Cerebellar nuclear complex (tissue), 1 donor: ENCODE measurements at places on chromosomes 2 and 18.
A peak's percentile ranks its signal among the peaks of the same experiment; 100 is the strongest.

DNA sequence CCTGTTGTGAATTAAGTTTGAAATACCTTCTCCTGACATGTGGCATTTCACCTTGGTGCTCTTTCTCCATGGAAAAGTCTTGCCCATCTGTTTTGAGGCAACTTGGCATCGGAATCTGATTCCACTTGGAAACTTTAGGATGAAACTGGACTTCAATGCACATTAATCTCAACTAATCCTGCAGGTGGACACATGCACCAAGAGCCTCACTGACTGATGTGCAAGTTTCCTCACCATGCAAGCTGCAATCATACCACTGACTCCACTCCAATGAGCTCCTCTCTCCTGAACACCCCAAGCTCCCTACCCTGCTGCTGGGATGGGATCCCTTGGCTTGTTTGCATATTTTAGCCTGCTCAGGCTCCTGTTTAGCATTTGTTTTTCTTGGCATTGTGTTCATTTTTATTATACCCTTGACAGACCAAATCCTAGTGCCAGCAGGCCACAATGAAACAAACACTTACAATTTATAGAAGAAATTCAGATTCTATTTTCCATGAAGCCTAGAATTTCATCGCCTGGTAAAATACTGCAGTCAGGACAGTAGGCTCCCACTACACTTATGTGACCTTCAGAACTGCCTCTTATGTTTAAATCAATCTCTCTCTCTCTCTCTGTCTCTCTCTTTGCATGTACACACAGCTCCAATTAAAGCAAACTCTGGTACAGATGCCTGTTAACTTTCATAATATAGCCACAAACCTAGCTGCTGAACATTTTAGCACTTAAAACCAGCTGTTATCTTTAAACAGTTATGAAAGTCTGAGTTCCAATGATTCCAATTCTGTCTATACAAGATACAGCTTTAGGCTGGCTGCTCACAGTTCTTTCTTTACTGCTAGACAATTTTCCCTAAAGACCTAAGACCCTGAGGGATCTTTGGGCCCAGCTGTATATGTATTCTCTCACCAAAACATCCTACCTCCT, 141.5 kb downstream of the OSR1 start:
- no peak for DNase-seq

- peak; percentile 3 for DNase-seq
Measured at GRCh38 chr2:162732946-162733698, 105.4 kb downstream of the KCNH7 start.

DNA sequence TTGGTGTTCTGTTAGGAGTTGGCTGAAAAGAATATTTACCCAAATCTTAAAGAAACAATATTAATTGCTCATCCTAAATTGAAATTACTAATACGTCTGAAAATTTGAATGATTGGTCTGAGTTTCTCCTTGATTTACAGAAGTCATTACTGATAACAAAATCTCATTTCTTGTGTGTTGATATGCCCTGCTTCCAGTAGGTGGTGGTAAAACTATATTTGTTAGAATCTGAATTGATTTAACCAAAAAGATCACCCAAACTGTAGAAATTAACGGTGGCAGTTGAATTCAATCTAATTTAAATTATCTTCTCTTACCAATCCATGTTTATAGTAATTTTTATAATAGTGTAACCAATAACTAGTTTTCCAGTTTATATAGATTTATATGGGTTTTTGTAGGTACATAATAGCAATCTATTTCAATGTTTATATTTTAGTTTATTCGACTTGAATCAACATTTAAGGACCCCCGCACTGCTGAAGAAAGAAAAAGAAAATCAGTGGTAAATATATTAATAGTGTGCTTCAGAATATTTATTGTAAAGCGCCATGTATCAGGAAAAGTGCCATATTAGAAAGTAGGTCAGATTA, 38.3 kb downstream of the PAPOLG start:
- DNase-seq, result peak; percentile 12

- no peak for DNase-seq
Measured at GRCh38 chr2:108061439-108062042, 75.2 kb downstream of the SLC5A7 start.

GRCh38 chr2:237661799-237662328, 34.5 kb downstream of the LRRFIP1 start:
- DNase-seq, result no peak

DNA sequence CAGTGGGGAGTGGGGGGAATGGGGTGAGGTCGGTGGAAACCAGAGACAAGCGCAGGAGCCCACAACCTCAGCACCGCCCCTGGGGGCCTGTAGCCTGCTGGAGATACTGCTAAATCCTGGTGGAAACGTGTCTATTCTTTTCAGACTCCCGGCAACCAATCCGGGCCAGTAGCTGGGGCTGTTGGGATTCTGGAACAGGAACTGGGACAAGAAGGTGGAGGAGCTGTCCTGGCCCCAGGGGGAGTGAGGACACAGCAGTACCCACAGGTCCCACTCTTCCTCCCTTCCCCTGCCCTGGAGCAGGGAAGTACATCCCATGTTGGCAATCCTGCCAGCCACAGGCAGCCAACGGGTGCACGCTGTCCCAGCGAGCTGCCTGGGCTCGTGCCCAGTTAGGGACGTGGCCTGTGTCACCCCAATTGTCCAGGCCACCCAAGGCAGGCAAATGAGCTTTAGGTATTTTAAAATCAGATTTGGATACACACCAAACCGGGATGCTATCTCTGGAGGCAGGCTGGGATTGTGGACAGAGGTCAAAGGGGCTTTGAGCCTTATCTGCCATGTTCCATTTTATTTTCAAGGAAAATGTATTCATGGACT, 51.8 kb downstream of the HS1BP3 start:
- DNase-seq, result no peak

GRCh38 chr2:46372475-46372874, 75.3 kb downstream of the EPAS1 start:
- no peak for DNase-seq

DNA sequence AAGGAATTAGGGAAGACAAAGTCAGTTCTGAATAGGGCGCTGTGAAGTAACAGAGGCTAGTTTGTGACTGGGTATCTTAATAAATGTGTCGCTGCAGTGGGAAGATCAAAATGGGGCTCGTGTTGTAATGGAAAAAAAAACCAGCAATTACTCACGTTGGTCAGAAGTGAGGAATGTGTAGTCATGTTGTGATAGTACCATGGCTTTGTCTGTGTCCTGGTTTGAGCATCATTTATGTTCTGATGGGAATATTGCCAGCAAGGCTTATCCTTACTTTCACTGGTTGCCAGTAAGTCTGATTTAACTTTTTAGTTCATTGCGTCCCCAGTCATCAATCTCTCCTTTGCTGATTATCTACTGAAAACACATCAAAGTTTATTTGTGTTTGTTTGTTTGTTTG, 467.6 kb downstream of the NYAP2 start:
- no peak for DNase-seq

- DNase-seq, result no peak
Measured at GRCh38 chr2:217438821-217439220, 564.0 kb downstream of the TNS1 start.

DNA sequence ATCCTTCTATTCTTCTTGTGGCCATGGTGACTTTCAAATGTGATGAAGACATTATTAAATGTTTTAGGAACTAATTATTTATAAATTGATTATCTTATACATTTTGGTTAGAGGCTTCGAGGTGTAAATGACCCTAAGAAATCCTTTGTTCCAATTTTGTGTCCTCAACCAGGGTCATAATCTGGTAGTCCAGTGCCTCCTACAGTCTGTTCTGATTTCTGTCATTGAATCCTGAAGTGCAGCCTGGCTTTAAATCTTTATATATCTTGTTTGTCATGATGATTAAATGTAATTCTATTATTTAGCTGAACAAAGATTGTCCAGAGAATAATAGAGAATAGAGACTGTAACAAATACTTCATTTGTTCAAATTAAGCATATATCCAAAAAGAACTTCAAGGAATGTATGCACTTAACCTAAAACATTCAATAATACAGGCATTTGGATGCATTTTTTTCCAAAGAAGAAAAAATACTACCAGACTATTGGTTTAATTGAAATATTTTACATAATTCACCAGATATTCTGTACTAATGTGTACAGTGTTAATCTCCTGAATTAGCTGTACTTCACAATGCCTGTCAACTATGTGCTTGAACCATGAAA, 89.8 kb downstream of the PRPF40A start:
- no peak for DNase-seq

GRCh38 chr2:167703441-167703840, 544.0 kb downstream of the STK39 start:
- no peak for DNase-seq

GRCh38 chr18:55447672-55448018, 140.3 kb downstream of the TCF4 start:
- no peak for DNase-seq

GRCh38 chr2:215928086-215928485, 85.3 kb downstream of the MREG start:
- DNase-seq, result no peak

DNA sequence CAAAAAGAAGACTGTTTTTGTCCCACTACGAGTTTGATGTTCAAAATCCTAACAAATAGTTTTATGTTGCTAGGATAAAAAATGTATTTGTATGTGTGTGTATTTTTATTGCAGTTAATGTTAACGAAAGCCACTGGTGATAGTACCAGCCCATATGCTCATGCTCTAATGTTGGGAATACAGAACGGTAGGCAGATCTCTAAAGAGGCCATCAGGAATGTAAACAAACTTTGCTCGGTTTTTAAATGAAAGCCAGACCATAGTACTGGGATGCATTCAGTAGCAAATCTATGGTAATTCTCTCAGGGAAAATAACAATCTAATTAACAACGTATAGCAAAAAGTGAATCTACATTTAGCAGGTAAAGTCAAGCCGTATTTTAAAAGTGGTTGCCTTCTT, 208.1 kb downstream of the NEDD4L start:
- no peak for DNase-seq

DNA sequence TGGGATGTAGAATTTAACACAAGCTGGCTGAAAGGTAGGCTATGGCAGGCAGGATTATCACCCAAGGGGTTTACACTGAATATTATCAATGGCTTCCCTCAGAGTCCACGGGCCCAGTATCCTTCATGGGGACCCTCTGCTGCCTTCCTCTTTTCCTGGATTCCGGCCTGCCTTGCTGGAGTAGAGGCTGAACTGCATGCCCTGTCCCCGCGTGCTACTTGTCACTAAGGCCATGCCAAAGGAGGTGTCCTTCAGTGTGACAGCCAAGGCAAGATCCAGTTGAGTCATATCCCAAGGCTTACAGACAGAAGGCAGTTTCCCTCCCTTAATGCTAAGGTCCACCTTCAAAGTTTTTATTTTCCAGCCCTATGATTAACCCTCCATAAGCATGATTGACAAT, 156.3 kb downstream of the CYP26B1 start:
- DNase-seq, result no peak

GRCh38 chr18:46917803-46918600, 600 bp downstream of the KATNAL2 start:
- no peak for DNase-seq

DNA sequence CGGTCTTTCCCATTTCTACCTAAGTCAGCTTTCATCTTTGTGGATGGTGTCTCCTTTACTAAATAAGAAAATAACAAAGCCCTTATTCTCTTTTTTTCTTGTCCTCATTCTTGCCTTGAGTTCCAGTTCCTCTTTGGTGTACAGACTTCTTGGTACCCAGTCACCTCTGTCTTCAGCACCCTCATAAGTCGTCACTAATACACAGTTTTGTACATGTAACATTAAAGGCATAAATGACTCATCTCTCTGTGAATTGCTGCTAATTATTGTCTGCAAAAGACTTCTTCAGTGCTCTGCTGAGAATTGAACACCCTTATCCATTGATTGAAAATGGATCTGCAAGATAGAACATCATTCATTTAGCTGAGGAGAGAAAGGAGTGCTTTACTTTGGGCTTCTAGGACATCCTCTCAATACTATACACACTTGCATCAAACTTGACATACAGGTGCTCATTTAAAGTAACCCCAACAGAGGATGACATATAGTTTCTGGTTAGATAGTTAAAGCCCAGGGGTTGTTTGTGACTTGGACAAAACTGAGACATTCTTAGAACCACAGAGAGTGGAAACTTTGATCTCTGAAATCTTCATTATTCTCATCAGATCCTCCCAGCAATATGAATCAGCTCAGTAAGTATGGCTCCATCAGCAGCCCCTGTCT, 97.0 kb downstream of the XRCC5 start:
- DNase-seq, result no peak

- DNase-seq, result no peak
Measured at GRCh38 chr18:12637901-12638643, 19.8 kb downstream of the SPIRE1 start.

- DNase-seq, result no peak
Measured at GRCh38 chr2:214126135-214126534, 284.7 kb upstream of the VWC2L start.

DNA sequence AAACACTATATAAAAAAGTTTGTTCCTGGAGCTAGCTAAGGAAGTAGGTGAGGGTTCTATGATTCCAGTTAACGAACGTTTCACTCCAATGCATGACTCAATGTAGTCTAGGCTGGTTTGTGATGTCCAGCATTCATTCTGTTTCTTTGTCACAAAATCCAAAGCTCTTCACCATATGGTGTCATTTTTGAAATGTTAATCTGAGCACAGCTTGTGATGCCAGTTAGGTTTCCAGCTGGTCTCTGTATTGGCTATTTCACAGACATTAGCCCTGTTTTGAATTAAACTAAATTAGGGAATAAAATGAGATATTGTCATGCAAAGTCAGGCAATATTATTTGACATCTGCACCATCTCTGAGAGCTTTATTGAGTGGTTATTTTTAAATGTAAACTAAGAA, 159.4 kb downstream of the RBM43 start:
- DNase-seq, result no peak

DNA sequence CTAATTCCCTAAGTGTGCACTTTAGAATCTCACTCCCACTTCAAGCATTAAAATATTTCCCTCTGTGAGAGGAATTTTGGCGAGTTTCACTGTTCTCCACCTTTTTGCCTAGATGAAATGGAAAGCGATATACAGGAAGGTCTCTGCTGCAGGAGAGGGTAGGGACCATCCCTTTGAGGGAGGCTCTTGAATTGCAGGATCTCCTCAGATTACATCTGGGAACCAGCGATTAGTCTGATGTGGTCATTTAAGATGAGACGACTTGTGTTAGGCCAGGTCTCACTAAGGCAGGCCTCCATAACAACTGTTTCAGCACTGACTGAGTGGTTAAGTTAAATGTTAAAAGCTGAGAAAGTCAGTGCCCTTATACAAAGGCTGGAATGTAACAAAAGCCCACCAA, 74.6 kb downstream of the ARL6IP6 start:
- DNase-seq, result no peak

- DNase-seq, result no peak
Measured at GRCh38 chr2:50546790-50547189, 485.1 kb downstream of the NRXN1 start.

DNA sequence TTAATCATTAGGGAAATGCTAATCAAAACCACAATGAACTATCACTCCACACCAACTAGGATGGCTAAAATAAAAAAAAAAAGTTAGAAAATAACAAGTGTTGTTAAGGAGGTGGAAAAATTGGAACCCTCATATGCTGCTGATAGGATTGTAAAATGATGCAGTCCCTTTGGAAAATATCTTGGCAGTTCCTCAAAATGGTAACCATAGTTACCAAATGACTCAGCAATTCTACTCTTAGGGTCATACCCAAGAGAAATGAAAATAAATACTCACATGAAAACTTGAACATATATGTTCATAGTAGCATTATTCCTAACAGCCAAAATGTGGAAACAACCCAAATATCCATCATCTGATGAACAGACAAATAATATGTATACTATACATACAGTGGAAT, 15.7 kb upstream of the ACVR2A start:
- no peak for DNase-seq

- DNase-seq, result no peak
Measured at GRCh38 chr2:124027182-124027581, 2.1 kb downstream of the CNTNAP5 start.

GRCh38 chr2:44759823-44760222, 181.7 kb upstream of the SIX3 start:
- no peak for DNase-seq

- DNase-seq, result no peak
Measured at GRCh38 chr2:27954771-27955383, 64.3 kb downstream of the BABAM2 start.
